ENCODE measurements at places on chromosomes 1 and 21.

DNA sequence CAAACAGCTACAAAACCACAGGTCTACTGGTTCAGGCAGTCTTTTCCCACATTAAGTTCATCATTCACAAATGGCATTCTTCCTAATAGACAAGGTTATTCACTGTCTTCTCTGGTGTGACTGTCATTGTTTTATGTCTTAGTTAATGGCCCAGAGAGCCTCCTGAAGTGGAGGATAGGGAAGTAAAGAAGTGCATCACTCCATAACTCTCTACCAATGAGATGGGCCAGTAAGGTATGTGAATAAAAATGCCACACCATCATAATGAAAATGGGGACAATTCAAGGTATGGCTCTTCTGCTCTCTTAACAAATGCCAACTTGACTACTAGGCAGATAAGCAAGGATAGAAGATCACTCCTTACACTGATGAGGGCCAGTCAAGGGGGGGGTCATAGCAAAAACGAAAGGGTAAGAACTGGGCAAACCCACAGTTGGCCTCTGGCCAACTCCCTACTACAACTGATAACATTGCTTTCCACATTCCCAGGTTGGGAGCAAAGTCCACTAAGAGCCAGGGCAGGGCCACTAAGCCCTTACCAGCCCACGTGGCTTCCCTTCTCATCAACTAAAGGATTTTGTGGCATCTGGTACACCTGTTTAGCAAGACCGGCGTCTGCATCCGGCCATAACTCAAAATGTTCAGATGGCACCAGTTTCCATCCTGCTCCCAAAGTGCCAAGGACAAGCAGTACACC is 10.0 kb downstream of the PABPC4 start:
- no peak for DNase-seq

GRCh38 chr21:17402937-17403336 is 109.9 kb upstream of the CXADR start:
- DNase-seq: no peak

DNA sequence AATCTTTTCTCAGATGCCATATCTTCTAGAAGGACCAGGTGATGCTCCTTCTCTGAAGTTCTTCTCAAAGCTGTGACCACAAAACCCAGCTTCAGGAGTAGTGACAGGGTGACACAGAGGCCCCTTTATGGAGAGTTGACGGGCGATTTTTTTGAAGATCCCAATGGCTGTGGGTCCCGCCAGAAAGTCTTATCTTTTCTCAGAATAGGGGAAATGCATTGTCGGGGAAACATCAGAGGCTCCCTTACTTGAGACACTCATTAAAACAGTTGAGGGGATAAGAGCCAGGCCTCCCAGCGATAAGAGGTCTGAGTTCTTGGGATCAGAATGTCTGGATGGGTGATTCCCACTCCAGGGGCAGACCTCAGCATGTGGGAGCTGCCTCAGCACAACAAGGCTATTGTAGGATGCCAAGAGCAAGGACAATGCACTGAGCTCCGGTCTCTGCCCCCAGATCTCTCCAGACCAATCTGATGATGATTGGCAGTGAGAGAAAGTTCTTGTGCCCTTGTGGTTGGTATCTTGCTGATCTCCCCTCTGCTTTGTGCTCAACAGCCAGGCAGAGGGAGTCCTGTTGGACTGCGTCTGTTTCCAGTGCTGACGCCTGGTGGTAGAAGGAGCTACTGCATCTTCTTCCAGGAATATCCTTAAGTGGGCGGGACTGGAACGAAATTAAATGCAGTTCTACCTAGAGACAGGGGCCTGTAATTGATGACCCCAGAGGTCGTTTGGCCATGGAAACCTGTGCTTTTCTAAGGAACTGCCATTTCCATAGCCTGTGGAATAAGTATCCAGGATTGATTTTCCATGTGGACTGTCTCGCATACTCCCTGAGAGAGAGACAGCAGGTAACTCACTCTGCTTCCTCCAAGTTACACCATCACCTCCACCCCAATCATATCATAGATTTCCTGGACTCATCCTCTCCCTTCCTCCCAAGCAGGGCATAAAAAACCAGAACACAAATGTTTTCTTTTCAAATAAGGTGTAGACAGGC is 6.8 kb upstream of the ACKR1 start:
- no peak for DNase-seq

GRCh38 chr1:166176416-166176815 is 9.6 kb upstream of the FAM78B start:
- no peak for DNase-seq

DNA sequence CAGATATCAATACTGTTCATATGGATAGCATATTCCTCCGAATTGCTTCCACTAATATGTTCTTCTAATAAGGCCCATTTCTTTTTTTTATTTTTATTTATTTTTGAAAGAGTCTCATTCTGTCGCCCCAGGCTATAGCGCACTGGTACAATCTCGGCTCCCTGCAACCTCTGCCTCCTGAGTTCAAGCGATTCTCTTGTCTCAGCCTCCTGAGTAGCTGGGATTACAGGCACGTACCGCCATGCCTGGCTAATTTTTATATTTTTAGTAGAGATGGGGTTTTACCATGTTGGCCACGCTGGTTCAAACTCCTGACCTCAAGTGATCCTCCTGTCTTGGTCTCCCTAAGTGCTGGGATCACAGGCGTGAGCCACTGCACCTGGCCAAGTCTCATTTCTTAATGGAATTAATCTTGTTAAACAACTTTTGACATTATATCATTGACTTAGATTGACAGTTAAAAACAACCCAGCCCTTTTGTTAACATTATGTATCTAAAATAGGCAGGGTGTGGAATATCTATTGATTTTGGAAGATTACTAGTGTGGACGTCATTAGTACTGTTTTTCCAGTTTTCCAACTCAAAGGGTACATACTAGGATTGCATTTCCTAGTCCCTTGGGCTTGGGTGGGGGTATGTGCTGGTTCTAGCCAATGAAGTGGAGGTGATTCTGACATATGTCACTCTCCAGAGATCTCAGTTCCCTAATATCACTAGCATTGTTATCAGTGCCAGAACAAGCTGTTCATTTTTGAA is 281.4 kb downstream of the GRIK1 start:
- DNase-seq: no peak
